ENCODE measurements at places on chromosomes 7 and 10. TPM values are rescaled to one million over a fixed set of nuclear protein-coding genes. Genes with fewer than 3 reads are reported as not detected.

SNCG gene
- total RNA-seq, result 74.1 TPM

HMX3 gene
- total RNA-seq, result not detected

IRF5 gene
- 0.28 TPM for total RNA-seq

FAM237B gene
- total RNA-seq, result not detected

LRRN3 gene
- total RNA-seq, result not detected

SPDYE8 gene
- total RNA-seq, result not detected

CDH23 gene
- under 0.01 TPM for total RNA-seq

KIAA1217 gene
- total RNA-seq, result 4.0 TPM
